ENCODE measurements at places on chromosomes 7 and 10.
A peak's percentile ranks its signal among the peaks of the same experiment; 100 is the strongest.

- DNase-seq = no peak
Observed at GRCh38 chr10:96721207-96721572, 876 bp upstream of the PIK3AP1 start.

DNA sequence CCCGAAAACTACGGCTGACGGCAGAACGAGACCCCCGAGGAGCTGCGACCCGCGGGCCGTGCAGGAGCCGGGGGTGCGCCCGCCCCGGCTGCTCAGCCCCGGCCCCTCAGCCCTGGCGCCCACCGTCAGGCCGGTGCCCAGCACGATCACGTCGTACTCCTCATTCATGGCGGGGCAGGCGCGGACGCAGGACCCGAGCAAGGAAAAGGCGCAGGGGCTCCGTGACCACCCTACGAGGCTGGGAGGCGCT is 218 bp downstream of the GDI2 start:
- DNase-seq = no peak

GRCh38 chr10:11527691-11528255 is 83.7 kb downstream of the USP6NL start:
- DNase-seq = no peak

DNA sequence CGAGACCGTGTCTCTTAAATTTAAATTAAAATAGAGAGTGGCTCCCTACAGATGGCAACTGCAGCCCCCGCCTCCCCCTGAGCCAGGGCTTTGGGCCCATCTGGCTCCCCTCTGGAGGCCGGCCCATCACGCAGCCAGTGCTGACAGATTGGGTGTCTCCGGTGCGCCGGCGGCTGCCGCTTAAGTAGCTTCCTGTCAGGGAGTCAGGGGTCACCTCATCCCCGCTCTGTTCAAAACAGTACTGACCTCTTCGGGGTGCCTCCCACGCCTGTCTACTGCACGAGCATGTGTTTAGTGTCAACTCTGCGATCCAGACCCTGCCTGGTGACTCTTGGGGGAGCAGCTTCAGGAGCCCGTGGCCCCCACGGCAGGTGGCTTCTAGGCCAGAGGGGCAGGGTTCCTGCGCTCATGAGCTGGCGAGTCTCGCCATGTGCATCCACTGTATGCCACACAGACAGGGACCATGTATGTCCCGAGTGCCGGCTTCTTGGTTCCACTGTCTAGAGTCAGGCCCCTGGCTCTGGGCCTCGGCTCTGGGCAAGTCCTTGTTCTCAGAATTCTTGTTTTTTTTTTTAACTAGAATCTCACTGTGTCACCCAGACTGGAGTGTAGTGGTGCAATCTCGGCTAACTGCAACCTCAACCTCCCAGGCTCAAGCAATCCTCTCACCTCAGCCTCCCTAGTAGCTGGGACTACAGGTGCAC is 36.1 kb downstream of the KCTD7 start:
- no peak for DNase-seq

- peak; percentile 39 for DNase-seq
Observed at GRCh38 chr10:99711129-99711719, 20.7 kb downstream of the COX15 start.

- no peak for DNase-seq
Observed at GRCh38 chr10:24307116-24307515, 98.2 kb downstream of the KIAA1217 start.

- no peak for DNase-seq
Observed at GRCh38 chr10:103168438-103168837, 24.6 kb downstream of the NT5C2 start.

GRCh38 chr10:86642021-86642420 is 12.3 kb upstream of the OPN4 start:
- DNase-seq = no peak

DNA sequence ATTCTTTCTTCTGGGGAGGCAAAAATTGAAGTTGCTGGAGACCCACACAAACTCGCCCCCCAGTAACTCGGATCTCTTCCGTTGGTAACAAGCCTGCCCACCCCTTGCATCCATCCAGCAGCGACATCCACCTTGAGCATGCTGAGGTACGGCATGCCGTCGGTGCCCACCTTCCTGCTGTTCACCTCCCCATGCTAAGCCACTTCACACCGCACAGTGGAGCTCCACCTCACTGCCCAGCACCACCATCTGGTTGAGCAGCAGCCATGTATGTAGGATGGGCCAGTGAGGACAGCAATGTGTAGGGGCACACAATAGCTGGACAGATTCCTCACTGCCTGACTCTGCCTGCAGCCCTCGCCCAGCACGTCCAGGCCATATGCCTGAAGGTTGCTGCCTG is 138.1 kb upstream of the ZNF92 start:
- no peak for DNase-seq

DNA sequence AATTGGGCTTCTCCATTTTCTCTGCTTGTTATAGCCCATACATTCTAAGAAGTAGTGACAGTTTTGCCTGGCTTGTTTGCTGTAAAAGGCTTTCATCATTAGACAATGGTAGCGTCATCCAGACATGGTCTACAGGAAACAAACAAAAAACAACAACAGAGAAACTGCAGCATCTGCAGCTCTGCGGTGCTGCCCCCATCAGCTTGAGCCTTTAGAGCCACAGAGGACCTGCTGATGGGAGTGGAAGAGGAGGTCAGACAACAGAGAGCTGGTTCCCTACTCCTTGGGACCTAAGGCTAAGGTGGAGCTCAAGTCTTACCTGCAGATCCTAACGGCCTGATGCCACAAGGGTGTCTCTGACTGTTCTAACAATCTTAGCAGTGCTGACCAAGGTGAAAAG is 3.1 kb downstream of the INA start:
- DNase-seq = no peak

DNA sequence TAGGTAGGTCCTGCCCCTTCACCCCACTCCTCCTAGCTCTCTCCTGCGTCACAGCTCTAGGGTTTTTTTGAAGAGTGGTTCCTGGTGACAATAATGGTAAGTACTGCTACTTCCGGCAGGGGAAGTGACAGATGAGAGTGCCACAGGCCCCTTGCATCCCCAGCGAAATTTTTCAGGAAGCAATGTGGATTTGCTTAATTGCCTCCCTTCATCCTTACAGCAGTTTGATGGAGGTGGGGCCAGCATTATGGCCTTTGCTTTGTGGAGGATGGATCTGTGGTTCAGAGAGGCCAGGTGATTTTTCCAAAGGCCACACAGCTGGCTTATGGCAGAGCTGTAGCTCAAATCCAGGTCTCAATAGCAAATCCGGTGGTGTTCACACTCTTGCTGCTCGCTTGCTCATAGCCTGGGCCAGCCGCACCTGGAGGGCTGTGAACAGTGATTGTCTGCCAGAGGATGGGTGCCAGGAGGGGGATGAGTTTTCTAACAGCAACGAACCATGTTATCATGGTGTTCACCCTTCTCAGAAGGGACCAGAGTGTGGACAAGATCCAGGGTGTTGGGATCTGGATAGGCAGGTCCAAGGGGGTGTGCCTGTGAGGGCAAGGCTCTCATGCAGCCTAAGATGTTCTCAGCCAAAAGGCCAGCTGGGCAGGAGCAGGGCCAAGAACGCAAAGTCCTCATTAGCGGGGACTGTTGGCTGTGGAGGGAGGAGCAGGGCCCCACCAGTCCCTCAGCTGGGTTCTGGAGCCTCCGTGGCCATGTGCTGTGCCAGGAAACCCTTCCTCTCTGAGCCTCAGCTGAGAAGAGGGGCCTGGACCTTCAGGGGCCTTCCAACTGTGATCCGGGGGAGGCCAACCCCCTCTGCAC is 89.0 kb downstream of the EMX2 start:
- no peak for DNase-seq

- DNase-seq = no peak
Observed at GRCh38 chr7:77461246-77461645, 45.1 kb upstream of the GSAP start.

GRCh38 chr10:100828738-100829096 is 83.3 kb downstream of the PAX2 start:
- no peak for DNase-seq

- peak; percentile 96 for DNase-seq
Observed at GRCh38 chr7:73578342-73579128, at the start of gene TBL2. Gene TBL2 (minus strand): TSS chr7:73578579. CDS start chr7:73578549, 30 bp downstream.

- DNase-seq = no peak
Observed at GRCh38 chr10:70007116-70007820, 45.4 kb upstream of the MACROH2A2 start.

GRCh38 chr10:31340343-31340742 is 21.3 kb downstream of the ZEB1 start:
- DNase-seq = no peak

All from thymus (tissue), 14 donors.